ENCODE measurements at places on chromosomes 2 and 18.

GRCh38 chr2:106119074-106119473, 75.0 kb downstream of the UXS1 start:
- DNase-seq: no peak

- no peak for DNase-seq
Observed at GRCh38 chr18:44771572-44771955, 90.9 kb downstream of the SETBP1 start.

GRCh38 chr2:187593697-187594096, 39.5 kb upstream of the TFPI start:
- DNase-seq: no peak

- no peak for DNase-seq
Observed at GRCh38 chr2:98818164-98818563, 87.2 kb upstream of the MGAT4A start.
